Ureter (tissue), 1 donor: ENCODE measurements at places on chromosomes 2 and 18.

DNA sequence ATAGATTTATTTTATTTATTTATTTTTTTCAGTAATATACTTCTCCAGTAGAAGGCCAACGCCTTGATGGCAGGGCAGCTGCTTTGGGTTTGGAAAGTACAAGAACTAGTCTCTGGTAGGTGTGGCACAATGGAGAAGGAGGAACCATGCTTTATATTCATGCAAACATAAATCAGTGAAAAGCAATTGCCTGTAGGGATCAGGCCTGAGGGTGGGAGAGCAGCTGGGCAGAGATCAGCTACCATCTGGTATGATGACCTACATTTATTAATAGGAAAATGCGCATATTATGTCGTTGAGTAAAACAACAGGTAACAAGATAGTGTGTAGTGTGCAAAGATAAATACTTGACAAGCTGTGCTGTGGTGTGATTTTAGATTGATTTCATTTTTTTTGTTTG is 120.4 kb upstream of the TLK1 start:
- no peak for DNase-seq

- no peak for DNase-seq
These were observed 23.0 kb upstream of the TAF1B start for GRCh38 chr2:9820020-9820973.

- DNase-seq: peak; percentile 95
These were observed 69.5 kb downstream of the HAUS1 start for GRCh38 chr18:46173393-46174341.

DNA sequence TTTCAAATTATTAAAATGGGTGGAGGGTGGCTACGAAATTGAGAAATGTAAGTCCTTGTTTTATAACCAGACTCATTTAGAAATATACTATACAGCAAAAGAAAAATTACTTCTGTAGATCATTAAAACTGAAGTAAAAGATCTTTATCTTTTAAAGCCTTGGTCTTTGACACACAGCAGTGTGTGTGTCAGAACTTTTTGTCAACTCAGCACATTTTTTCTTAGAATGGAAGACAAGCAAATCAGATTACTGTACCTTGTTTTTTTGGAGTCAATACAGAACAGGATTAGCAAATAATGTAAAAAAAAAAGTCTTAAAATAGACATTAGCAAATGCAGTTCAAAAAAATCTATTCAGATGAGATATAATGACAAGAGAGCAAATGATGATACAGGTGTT is 49.1 kb downstream of the C2orf76 start:
- DNase-seq: no peak

- DNase-seq: no peak
These were observed 669.7 kb downstream of the SLC4A3 start for GRCh38 chr2:220297093-220297492.

DNA sequence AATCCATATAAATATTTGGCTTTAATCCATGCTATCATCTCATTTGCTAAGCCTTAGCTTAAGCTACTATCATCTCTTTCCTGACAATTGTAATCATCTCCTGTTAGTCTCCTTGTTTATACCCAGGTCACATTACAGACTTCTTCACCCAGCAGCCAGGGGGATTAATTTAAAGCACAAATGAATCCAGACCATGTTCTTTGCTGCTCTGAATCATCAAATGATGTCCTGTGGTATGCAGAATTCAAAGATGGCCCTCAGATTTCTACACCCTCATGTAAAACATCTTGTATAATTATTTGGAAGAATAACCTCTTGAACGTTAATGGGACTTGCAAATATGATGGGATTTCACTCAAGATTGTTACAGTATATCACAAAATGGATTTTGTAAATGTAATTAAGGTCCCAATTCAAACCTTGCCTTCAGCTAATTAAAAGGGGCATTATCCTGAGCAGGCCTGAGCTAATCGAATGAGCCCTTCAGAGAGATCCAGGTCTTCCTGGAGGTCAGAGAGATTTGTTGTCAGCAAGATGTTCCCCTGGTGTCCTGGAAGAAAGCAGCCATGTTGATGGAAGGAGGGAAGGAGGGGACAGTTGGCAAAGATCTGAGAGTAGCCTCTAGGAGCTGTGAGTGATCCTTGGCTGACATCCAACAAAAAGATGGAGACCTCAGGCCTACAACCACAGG is 241.1 kb upstream of the MMADHC start:
- DNase-seq: no peak

- DNase-seq: no peak
These were observed 43.7 kb downstream of the PTPN2 start for GRCh38 chr18:12840382-12840781.

DNA sequence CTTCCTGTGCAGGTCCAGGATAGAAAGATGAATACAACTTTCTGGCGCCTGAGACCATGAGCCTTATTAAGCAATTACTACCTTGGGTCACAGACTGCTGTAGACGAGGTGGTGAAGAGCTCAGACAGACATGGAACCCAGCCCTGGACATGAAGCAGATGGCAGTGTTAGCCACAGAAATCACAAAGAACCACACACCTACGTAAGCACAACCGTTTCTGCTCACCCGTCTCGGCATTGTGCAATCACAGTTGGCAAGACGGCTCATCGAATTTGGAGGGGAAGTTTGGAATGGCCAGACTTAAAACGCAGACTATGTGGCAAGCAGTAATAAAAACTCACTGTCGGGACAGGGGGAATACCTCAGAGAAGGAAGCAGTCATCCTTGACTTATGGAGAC is 24.3 kb upstream of the ASPRV1 start:
- no peak for DNase-seq

- DNase-seq: no peak
These were observed 37.9 kb upstream of the PIK3C3 start for GRCh38 chr18:41917181-41917580.

DNA sequence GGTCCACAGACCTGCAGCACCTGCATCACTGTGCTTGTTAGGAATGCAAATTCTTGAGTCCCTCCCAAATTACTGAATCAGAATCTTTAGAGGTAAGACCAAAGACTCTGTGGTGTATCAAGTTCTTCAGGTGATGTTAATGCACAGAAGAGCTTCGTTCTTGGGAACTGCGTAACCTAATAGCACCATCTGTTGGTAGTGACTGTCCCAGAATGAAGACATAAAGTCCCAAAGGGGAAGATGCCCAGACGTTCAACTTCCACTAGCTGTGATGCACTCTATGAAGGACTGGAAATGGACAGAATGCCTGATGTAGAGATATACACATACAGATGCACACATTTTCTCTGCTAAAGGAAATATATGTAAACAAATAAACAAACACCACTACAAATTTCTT is 576.0 kb downstream of the LRP1B start:
- no peak for DNase-seq

- no peak for DNase-seq
These were observed 150.9 kb downstream of the RTP5 start for GRCh38 chr2:242020196-242021004.

- DNase-seq: no peak
These were observed 7.4 kb downstream of the ODC1 start for GRCh38 chr2:10440736-10441135.

DNA sequence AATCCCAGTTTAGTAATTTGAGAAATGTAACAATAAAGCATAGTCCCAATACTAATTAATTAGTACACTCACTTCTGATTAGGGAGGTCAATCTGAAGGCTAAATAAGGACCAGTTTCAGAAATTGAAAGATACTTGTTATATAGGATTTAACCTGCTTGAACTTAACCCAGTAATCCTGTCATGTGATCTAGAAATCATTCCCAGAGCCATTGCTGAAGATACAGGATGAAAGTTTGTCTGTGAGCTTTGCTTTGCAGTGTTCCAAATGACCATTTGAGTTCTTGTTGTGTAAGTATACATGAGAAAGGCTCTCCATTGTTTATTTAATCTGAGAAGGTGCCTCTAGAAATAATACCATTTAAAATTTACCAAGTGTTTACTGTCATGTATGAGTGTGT is 52.2 kb downstream of the GALNT1 start:
- DNase-seq: no peak

- DNase-seq: no peak
These were observed 70.2 kb downstream of the SPATS2L start for GRCh38 chr2:200376513-200377354.

DNA sequence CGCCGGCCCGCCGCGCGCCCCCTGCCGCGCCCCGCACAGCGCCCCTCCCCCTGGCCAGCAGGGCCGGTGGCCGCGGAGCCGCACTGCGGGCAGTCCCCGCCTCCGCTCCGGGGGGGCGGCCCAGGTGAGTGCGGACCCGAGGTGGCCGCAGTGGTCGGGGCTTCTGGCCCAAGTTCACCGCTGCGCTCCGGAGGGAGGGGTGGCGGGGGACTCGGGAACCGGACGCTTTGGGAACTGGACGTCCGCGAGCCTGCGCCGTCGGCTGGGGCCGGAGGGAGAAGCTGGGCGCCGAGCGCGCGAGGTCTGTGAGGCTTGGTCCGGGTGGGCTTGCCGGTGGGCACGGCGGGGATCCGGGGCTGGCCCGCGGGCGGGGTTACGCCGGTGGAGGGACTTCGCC is 591 bp upstream of the LDLRAD4 start:
- no peak for DNase-seq

- no peak for DNase-seq
These were observed 196.8 kb downstream of the MCFD2 start for GRCh38 chr2:46718784-46719183.

- DNase-seq: no peak
These were observed 72.3 kb upstream of the PSME4 start for GRCh38 chr2:54042897-54043620.
